Hematopoietic multipotent progenitor cell treated with erythropoietin and hydrocortisone succinate and interleukin-3 and kit ligand, for 8 days (in vitro differentiated cells): ENCODE measurements at places on chromosomes 12 and 14.

DNA sequence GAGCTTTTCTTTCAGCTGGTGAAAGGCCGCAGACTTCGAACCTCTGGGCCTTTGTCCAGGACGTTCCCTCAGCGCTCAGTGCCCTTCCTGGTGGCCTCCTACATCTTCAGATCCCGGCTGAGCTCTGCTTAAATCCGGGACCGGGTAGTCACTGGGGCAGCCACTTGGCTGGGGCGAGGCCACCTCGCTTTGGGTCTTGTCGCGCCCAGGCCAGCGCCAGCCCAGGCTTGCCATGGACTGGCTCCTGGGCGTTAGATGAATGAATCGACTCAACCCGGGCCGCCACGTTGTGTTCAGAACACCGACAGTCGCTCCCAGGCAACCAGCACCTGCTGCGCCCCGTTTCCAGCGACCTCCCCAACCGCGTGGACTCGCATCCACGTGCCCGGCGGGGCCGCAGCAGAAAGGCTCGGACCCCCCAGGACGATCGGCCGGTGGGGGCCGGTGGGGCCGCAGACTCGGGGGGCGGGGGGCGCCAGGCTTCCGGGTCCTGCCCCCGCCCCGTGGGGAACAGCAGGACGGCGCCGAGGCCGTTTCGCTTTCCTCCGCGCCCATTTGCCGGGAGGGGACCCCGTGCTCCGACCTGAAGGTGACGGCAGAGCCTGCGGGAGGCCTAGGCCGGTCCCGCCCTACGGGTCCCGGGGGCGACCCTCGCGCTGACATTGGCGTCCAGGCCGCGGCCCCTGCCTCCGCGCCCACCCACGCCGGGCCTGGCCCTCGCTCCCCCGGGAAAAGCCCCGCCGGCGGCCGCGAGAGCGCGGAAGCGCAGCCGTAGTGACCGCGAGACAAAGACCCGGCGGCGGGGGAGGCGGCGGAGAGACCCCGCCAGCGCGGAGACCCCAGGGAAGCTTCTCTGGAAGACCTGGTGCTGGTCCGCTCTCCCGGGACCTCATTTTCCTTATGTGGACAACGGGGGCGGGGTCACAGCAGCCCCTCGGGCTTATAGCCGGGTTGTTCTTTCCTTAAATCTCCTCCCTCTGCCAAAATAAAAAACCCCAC, 37.3 kb upstream of the RCOR1 start:
- peak; percentile 70 for DNase-seq

GRCh38 chr12:24901576-24902461, 47.1 kb downstream of the BCAT1 start:
- DNase-seq = no peak

- peak; percentile 63 for DNase-seq
These were observed 759 bp downstream of the NFYB start for GRCh38 chr12:104137001-104137901.

DNA sequence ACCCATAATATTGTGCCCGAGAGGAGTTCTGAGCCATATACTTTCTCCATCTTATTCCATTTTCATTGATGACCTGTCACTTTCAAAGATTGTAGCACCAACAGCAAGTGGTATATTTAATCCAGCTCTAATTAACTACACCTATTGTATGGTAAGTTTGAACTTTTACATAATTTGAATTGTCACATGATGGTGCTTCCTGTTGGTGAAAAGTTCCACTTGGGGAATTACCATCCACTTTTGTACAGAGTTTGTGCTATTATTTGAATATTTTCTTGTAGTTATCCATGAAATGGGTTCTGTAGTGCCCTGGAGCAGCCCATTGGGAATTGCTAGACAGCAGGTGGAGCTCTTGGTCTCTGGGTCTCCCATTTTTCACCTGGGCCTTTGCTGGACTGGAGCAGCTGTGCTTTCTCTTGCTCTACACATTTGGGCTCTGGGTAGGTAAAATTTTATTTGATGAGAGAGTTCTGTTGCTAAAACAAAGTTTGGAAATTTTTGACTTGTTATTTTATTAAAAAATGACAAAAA, 3.0 kb downstream of the SMCO3 start:
- DNase-seq = peak; percentile 61

GRCh38 chr14:34161351-34162082, 210.6 kb upstream of the EGLN3 start:
- no peak for DNase-seq

GRCh38 chr14:71541973-71542690, 390.1 kb upstream of the RGS6 start:
- DNase-seq = no peak

- no peak for DNase-seq
These were observed 142.5 kb downstream of the TMX1 start for GRCh38 chr14:51382506-51382905.

DNA sequence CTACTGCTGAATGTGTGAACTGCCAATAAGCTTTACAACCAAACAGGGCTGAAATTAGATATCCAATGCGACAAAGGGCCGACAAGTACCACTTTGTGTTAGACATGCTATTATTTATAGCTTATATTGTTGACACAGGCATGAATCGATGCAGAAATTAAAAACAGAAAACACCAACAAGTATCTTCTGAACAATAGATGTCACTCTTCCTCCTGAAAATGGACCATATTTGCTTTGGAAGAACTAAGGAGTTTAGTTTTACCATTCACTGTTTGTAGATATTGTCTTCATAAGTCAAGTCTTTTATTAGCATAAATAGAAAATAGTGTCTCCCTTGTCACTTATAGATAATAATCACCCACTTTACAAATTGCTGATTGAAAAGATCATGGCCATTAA, 86.5 kb downstream of the LRIG3 start:
- DNase-seq = no peak
